ENCODE measurements at places on chromosomes 12 and 14.

- DNase-seq: no peak
Observed at GRCh38 chr12:103317220-103317619, 178.5 kb downstream of the C12orf42 start.

GRCh38 chr14:78709795-78710557 lies 539.8 kb downstream of the NRXN3 start:
- no peak for DNase-seq

- peak; percentile 58 for DNase-seq
Observed at GRCh38 chr14:89855961-89856656, 98.4 kb downstream of the EFCAB11 start.

- no peak for DNase-seq
Observed at GRCh38 chr12:91562476-91562875, 379.9 kb upstream of the DCN start.

GRCh38 chr12:24441458-24441857 lies 492.0 kb upstream of the SOX5 start:
- DNase-seq: no peak

- no peak for DNase-seq
Observed at GRCh38 chr14:25049568-25050268, at the start of gene STXBP6. Gene STXBP6 (minus strand): TSS chr14:25050147. CDS start chr14:24974818, 75,329 bp downstream.

DNA sequence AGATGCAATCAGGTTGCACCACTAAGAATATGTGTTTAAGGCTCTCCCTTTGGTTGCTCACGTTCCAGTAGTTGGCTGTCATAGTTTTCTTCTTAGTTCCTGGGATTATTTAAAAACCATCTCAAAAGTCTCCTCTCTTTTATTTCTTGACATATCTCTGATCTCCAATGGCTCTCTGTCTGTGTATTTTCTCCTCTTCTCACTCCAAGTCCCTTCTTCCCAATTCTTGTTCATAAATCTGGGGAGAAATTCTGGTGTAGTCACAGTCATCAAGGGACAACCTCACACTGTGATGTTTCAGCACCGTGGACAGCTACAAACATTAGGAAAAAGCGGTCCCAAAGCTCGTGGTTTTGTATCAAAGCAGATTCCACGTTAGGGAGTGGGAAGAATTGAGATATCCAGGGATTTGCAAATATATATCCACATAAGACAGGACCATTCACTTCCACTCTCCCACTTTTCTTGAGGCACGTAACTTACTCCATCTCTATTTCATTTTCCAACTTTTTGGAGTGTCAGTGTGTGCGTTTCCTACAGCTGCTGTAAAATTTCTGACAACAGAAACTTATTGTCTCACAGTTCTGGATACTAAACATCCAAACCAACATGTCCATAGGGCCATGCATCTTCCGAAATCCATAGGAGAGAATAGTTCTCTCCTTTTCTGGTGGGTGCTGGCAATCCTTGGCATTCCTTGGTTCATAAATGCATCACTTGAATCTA lies 80.6 kb upstream of the TMEM233 start:
- no peak for DNase-seq

- no peak for DNase-seq
Observed at GRCh38 chr14:92496191-92496857, 17.3 kb upstream of the RIN3 start.

GRCh38 chr14:86039176-86039575 lies 509.2 kb downstream of the FLRT2 start:
- no peak for DNase-seq

DNA sequence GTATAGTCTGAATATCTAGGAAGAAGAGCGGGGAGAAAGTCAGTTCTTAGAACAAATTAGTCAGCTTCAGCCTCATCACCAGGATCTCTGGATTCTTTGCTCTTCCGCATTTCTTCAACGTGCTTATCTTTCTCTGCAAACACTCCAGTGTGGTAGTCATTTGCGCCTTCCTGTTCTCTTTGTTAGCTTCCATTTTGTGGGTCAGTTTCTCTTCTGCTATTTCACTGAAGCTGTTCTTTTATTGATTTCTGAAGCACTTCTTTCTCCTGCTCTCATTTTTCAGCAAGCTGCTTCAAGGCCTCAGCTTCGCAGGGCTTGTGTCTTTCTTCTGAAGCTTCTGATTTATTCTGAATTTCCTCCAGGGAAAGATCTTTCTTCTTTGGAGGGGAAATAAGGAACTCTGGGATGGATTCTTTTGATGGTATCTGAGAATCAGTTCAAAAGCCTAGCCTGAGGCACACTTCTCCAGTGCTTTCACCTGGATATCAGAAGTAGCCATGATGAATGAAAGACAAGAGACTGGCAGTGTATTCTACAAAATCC lies 13.5 kb downstream of the AMN1 start:
- DNase-seq: no peak

DNA sequence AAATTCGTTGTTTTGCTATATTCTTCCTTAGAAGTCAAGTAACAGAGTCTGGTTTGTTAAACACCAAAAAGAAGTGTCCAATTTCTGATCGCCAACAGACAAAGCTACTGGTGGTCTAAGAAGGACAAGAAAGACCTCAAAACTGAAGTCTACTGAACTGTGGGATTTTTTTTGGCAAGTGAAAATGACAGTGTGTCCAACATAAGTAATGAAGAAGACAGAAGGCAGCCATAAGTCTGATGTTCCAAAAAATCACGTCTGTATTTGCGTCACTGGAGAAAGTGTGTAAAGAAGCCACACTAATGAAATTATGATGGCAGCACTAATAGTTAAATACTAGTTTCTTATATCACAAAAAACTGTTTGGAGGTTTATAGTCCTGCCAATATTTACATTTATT lies 32.6 kb downstream of the WASHC3 start:
- DNase-seq: no peak

DNA sequence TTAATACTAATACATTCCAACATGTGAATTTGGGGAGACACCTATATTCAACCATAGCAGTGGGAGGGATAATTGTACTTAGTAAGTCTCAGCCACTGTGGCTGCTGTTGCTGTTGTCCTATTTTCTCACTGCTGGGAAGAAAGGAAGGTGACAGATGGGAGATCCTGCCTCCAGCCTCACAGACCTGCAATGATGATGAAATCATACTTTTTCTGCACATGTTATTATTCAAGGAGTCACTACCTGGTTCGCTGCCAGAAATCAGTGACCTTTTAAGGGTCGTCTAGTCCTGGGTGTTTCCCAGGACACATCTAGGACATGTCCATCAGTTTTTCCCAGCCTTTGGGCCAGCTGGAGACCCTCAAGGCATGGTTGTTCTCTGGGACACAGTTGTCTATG lies 106.2 kb upstream of the RPH3A start:
- no peak for DNase-seq

DNA sequence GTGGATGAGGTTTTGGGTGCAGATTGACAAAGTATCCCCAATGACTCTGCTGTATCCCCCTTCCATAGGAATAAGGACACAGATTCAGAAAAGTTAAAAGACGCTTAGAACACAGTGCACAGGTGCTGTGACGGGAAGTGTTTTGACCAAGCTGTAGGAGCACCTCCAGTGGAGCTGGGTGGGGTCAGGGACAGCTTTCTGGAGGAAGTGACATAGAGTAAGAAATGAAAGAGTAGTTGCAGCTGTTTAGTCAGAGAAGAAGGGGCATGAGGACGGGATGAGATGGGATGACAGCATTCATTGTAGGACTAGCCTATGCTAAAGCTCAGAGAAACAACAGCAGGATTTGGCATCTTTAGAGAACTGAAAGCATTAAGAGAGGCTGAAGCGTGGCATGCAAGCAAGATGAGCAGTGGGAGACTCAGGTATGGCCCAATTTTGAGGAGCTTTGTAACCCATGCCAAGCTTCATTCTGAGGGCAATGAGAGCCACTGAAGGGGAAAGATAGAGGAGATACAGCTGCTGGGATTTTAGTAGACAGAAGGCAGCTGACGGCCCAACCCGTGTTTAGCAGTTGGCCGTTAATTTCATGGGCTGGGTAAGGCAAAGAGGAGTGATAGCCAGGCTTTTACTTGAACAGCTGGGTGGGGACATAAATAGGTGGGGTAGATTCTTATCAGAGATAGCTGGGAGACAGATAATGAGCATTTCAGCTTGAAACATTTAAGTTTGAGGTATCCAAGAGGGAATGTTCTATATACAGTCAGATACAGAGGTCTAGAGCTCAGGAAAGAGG lies 131.8 kb upstream of the KRAS start:
- no peak for DNase-seq

GRCh38 chr12:44968965-44969364 lies 81.9 kb downstream of the DBX2 start:
- no peak for DNase-seq

GRCh38 chr14:71523630-71524319 lies 408.5 kb upstream of the RGS6 start:
- DNase-seq: no peak

DNA sequence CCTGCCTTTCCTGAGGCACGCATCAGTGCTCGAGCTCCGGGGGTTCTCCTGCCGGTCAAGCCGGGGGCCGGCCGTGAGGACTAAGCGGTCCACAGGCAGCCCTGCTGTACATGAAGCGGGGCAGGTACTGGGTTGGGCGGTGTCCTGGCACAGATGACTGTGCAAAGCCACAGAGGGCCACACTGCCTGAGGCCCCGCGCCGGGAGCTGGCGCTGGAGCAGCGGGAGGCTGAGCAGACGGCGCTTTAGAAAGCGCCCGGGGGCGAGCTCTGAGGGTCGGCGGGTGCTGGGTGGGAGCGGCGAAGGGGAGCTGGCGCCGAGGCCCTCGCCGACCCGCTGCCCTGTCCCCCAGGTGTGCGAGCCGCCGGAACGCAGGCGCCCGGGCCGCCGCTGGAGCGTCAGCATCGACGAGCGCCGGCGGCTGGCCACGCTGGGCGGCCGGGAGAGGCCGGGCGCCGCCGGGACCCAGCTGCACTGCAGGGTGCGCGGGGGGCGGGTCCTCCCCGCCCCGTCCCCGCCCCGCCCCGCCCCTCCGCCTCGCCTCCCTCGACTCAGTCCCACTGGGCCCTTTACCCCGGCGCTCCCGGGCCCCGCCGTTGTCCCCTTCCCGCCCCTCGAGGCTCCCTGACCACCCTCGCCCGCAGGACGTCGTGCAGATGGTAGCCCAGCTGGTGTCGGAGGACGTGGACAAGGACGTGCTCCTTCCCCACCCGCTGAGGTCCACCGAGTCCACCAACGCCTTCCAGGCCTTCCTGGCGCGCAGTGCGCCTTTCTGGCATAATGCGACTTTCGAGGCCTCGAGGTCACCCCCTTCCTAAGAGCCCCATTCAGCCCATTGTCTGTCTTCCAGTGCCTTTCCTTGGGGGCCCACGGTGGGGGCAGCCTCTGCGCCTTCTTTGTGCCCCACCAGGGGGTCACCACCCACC lies 8.3 kb upstream of the MTA1 start:
- no peak for DNase-seq

DNA sequence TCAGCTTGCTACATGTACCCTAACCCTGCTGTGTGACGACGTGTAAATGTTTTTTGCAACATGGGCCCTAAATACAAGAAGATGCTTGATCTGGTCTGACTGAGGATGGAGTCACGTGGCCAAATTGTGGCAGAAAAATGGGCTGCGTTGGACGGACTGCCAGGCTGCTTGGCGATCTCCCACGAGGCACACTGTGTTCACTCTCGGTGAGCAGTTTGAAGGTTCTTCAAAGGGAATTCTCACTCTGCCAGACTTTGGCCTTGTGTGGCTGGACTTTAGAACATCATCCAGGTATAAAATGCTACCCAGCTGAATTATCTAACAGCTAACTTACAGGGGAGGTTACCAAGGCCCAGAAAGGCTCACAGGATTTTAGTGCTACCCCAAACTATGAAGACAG lies 85.1 kb downstream of the KDM2B start:
- no peak for DNase-seq

- DNase-seq: no peak
Observed at GRCh38 chr14:86084097-86084496, 554.2 kb downstream of the FLRT2 start.

DNA sequence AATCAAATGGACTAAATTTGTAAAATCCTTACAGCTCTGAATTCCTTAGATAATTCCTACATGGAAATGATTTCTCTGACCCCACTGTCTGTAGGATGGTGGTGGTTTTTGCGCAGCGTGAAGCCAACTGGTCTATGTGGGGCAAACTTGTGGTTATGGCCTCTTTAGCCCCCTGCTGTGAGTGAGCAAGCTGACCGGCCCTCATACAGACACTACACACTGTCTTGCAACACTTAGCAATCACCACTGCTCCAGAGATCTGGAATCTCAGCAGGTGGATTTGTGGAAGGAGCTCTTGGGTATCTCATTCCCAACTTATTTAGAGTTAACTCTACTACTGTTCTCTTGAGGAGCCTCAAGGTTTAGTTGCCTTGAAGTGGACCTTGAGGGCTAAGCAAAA lies 70.2 kb downstream of the SCN8A start:
- no peak for DNase-seq

DNA sequence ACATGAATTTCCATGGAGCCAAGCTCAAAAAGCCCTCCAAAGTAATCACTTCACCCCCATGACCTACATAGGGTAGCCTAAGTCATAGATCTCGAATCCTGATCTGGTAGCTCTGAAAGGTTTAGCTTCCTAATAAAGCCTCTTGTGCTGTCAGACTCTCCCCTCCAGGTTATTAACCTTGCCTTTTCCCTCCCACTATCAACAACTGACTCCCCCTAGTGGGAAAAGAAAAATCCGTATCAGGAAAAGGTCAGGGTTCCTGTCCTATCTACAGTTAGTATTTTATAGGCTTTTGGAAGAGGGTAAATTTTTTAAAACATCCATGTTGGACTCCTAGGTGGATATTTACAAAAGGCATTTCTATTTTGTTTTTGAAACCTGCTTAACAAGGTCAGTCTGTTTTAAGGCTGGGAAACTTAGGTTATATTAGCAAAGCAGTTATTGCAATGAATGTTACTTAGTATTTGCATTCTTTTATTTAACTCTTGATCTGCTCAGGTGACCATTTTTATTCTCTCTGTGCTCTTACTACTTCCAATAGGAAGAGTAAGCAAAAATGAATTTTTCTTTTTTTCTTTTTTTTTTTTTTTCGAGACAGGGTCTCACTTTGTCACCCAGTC lies 8.0 kb downstream of the YY1 start:
- DNase-seq: no peak

- DNase-seq: no peak
Observed at GRCh38 chr14:40629144-40629543, 977.5 kb upstream of the LRFN5 start.

DNA sequence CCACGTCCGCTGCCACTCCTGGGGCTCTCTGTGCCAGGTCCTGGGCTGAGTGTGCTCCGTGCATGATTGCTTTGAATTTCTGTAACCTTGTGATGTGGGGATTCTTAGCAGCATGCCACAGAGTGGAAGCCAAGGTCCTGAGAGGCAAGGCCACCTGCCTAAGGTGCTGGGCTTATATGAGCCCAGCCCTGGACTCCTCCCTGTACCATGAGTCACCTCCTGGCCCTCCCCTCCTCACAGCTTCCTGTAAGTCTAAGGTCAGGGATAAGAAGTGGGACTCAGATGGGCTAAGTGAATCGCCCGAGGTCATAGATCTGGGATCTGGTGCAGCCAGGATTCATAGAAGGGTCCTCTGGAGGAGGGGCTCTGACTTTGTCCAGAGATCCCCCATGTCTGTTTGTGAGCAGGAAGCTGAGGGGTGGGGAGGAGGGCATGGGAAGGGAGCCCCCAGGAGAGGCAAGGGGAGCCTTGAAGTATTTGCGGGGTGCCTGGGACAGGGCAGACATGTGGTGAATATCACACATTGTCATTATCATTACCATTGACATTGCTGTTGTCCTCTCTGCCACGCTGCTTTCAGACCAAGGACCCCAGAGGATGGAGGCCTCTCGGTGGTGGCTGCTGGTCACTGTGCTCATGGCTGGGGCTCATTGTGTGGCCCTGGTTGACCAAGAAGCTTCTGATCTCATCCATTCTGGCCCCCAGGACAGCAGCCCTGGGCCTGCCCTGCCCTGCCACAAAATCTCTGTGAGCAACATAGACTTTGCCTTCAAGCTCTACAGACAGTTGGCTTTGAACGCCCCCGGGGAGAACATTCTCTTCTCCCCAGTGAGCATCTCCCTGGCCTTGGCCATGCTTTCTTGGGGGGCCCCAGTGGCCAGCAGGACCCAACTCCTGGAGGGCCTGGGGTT lies 28.8 kb downstream of the SERPINA3 start:
- no peak for DNase-seq

Data from AG04449 (cell line).